ENCODE measurements at places on chromosomes 3 and 15. TPM values are rescaled to one million over a fixed set of nuclear protein-coding genes. Genes with fewer than 3 reads are reported as not detected.

GRCh38 chr3:99884484-99884883, 66.8 kb downstream of the CMSS1 start:
- no peak for DNase-seq

DNA sequence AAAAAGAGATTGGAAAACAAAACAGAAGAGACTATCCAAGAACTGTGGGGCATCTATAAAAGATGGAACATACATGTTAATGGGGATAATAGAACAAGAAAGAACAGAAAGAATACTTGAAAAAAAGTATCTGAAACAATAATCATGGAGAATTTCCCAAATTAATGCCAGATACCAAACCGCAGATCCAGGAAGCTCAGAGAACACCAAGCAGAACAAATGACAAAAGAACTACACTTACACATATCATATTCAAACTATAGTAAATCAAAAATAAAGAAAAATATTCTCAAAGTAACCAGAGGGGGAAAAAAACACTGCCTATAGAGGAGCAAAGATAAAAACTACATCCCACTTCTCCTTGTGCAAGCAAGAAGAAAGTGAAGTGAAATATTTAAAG, 40.0 kb downstream of the CLASP2 start:
- DNase-seq = no peak

Gene COL6A5
- not detected for polyA plus RNA-seq

DNA sequence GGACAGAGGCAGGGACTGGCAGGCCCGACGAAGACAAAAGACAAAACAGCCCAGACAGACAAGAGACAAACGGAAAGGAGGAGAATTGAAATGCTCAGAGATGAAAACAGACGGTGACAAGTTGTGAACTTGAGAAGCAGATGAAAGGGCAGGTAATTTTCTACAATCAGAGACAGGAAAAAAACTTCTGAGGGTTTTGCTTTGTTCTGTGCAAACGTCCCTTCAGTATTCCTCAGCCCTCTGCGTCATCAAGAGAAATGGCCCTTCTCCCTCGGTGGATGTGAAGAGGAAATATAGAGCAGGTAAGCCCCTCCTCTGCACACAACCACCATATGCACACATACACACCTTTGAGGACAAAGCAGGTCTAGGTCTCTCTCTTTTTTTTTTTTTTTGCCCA, 206.6 kb downstream of the UACA start:
- no peak for DNase-seq

Gene DPH6
- polyA plus RNA-seq = 15.2 TPM

DNA sequence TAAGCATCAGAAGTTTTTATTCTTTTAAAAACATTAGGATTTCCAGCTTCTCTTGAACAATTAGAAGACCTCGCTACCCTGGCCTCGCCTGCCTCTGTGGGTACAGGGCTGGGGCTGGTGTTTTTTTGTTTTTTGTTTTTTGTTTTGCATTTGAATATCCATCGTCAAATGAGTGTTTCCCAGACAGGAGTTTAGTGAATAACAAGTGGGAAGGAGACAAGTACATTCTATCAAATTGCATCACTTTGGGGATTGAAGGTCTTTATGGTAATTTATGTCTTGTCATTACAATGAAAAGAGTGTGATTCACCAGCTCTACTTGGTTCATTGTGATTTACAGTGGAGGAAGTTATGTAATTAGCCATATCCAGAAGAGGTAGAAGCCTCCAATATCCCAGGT, 161.1 kb upstream of the UBE2E1 start:
- no peak for DNase-seq

Data from renal pelvis (tissue), 12 donors.